Type B pancreatic cell (in vitro differentiated cells): ENCODE measurements at places on chromosomes 1 and 21. TPM values are rescaled to one million over a fixed set of nuclear protein-coding genes. Genes with fewer than 3 reads are reported as not detected.
A peak's percentile ranks its signal among the peaks of the same experiment; 100 is the strongest.

DNA sequence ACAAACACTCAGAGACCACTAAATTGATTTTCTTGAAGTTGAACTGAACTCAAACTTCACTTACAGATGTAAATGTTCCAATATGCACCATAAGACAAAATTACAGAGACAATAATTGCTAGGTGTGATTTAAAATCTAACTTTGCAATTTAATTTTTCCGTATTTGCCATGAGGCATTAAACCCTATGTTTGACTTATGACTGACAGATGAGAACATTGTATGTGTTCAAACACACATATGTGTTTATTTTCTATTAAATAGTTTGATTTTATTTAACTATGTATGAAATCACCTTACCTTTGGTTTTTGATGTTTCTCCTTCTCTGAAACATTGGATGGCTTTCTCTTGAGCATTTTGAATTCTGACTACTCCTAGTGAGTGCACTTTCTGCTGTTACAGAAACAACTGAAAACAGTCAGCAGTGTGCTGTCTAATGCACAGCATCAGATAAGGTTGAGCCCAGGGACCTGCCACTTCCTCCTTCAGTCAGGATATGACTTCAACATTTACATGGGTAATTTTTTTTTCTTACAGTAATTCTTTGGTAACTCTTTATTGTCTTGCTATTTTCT, at the start of gene SAMSN1:
Gene SAMSN1 (minus strand): TSS at position 410 of the 575 bp plus-strand sequence. CDS start 54 bp downstream, at position 356.
- H3K36me3 ChIP-seq: no peaks in the 10 kb centered on the region
- H3K4me3 ChIP-seq: no peak within 1 kb of the TSS
- no peaks in the 10 kb centered on the region for H3K27me3 ChIP-seq

- no peaks in the 10 kb centered on the region for H3K27me3 ChIP-seq
- peak overlapping the region; percentile 96 for H3K4me3 ChIP-seq
- peaks cover 52% of the 10 kb centered on the region for H3K4me1 ChIP-seq
- H3K36me3 ChIP-seq: peaks cover 48% of the 10 kb centered on the region
These were observed 6.7 kb downstream of the LMO4 start for GRCh38 chr1:87335175-87335884.

DNA sequence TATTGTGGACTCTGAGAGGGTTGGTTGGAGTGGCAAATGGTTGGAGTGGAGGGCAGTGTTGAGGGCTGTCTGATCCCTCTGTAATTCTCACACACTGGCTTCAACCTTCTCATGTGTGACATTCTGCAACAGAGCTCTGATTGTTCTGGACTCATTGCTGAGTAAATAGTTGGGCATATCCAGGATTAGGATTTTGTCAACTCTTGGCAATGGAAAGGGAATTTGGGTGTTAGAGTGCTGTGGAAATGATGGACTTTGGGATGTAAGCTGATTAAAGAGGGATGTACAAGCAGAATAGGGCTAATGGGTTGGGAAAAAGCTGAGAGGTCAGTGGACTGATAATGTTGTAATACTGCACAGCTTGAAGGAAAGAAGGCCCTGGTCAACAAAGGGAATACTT, 16.5 kb downstream of the TLCD4 start:
- H3K36me3 ChIP-seq: no peaks in the 10 kb centered on the region
- H3K27me3 ChIP-seq: no peaks in the 10 kb centered on the region
- no peak for DNase-seq
- H3K4me3 ChIP-seq: no peak overlapping the region
- H3K4me1 ChIP-seq: no peaks in the 10 kb centered on the region
- H3K27ac ChIP-seq: no peak overlapping the region

Gene RABIF
- 7.0 and 10.0 TPM in 2 replicates for total RNA-seq

GRCh38 chr1:164587617-164588501, 28.9 kb downstream of the PBX1 start:
- H3K27ac ChIP-seq: peak overlapping the region; percentile 86
- peaks cover 87% of the 10 kb centered on the region for H3K4me1 ChIP-seq
- DNase-seq: no peak

Gene RAB7B
- 0.26 and 0.82 TPM in 2 replicates for total RNA-seq

- H3K27ac ChIP-seq: peak overlapping the region; percentile 35
- DNase-seq: no peak
- H3K36me3 ChIP-seq: no peaks in the 10 kb centered on the region
- peaks cover 24% of the 10 kb centered on the region for H3K27me3 ChIP-seq
- no peak overlapping the region for H3K4me3 ChIP-seq
- H3K4me1 ChIP-seq: peaks cover 5% of the 10 kb centered on the region
These were observed 8.5 kb upstream of the ARF1 start for GRCh38 chr1:228073857-228074545.

Gene UBL4B
- total RNA-seq: 1.0 TPM in 1 of 2 replicates, not detected in the other

DNA sequence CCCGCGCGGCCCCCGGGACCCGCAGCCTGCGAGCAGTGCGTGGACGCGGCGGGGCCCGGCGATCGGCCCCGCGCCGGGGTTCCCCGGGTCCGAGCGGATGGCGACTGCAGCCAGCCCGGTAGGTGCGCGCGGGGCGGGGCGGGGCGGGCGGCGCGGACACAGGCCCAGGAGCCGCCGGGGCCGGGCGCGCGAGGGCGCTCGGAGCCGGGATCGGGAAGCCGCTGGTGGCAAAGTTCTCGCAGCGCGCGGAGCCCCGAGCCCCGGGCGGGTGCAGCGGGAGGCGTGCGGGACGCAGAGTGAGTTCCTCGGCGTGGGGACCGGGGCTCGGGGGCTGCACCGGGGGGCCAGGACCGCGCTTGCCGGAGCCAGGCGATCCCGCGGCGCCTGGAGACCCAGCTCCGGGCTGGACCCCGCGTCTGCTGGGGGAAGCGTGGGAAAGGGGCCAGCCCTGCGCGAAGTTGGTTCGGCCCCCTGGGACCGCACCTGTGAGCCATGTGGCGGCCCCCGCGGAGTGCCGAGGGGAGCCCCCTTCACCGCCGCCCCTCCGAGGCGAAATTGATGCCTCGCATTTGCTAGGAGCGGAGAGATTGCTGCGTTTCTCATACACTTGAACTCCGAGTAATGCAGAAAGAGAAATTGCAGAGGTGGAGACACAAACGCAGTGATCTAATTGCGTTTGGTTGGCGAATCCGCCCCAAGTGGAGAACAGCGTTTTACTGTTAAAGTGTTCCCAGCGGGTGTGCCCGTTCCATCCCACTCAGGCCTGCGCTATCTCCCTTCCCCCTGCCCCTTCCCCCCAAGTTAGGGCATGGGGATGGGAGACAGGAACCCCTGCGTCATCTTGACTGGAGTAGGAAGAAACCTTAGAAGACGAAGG, 228.9 kb upstream of the TMEM51 start:
- no peak for DNase-seq
- H3K4me3 ChIP-seq: peak overlapping the region; percentile 95
- H3K27ac ChIP-seq: peak overlapping the region; percentile 63
- H3K4me1 ChIP-seq: peaks cover 48% of the 10 kb centered on the region

Gene NECTIN4
- total RNA-seq: 57.7 and 193 TPM in 2 replicates

GRCh38 chr1:180762796-180763195, 131.0 kb downstream of the XPR1 start:
- H3K4me1 ChIP-seq: no peaks in the 10 kb centered on the region
- no peaks in the 10 kb centered on the region for H3K27me3 ChIP-seq
- no peak overlapping the region for H3K4me3 ChIP-seq
- DNase-seq: no peak

- H3K36me3 ChIP-seq: no peaks in the 10 kb centered on the region
- H3K4me1 ChIP-seq: no peaks in the 10 kb centered on the region
- no peak overlapping the region for H3K4me3 ChIP-seq
- no peak for DNase-seq
- no peaks in the 10 kb centered on the region for H3K27me3 ChIP-seq
These were observed 150.9 kb downstream of the CYYR1 start for GRCh38 chr21:26422138-26422537.

DNA sequence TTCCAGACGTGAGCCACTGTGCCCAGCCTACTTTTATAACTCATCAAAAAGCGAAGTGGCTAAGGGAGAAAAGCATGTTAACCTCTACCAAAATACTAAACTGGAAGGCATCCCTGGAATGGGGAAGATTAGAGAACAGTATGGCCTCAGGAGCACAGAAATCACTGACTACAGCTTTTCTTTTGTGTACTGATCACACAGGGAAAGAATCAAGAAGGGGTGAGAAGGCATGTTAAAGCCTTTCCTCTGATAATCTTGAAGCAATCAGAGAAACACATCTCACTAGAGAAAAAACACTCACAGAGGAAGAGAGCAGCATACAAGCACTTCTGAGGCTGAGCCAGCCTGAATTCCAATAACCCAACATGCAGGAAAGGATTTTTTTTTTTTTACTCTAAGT, 10.7 kb downstream of the PCAT6 start:
- H3K27ac ChIP-seq: peak overlapping the region; percentile 96
- no peak for DNase-seq
- H3K4me1 ChIP-seq: peaks cover 13% of the 10 kb centered on the region
- peak overlapping the region; percentile 66 for H3K4me3 ChIP-seq
- no peaks in the 10 kb centered on the region for H3K36me3 ChIP-seq
- no peaks in the 10 kb centered on the region for H3K27me3 ChIP-seq

Gene TRNP1
- 39.2 and 52.3 TPM in 2 replicates for total RNA-seq

Gene CLCA2
- total RNA-seq: 0.60 and 3.8 TPM in 2 replicates

DNA sequence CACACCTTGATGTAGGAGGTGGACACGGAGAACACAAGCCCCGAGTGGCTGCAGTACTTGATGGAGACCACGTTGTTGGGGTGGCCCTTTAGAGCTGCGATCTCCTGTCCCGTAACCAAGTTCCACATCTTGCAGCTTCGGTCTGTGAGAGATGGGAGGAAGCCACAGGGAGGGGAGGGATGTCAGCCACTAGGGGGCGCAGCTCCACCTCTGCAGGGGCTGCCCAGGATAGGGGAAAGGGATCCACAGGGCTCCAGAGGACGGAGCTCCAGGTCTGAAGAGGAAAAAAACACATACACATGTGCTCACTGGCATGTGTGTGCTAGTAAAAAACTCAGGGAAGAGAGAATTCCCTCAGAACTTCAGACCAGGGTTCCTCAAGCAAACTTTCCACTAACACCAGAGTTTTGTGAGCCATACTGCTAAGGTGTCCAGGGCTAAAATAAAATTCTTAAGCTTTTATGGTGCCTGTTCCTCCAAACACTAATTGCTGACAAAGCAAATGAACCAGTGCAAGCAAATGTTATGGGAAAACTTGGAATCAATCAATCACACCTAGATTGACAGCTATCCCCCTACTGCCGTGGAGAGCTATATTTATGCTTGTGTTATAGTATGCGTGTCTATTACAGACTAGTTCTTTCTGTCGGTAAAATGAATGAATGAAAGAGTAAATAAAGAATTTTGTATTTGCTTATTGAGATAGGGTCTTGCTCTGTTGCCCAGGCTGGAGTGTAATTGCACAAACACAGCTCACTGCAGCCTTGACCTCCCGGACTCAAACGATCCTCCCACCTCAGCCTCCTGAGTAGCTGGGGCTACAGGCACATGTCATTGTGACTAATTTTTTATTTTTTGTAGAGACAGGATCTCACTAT, 43.7 kb downstream of the KIF21B start:
- H3K4me1 ChIP-seq: no peaks in the 10 kb centered on the region
- H3K36me3 ChIP-seq: peaks cover 5% of the 10 kb centered on the region
- H3K27ac ChIP-seq: peak overlapping the region; percentile 8
- H3K4me3 ChIP-seq: no peak overlapping the region
- DNase-seq: no peak

- H3K36me3 ChIP-seq: no peaks in the 10 kb centered on the region
- no peaks in the 10 kb centered on the region for H3K27me3 ChIP-seq
- H3K27ac ChIP-seq: peak overlapping the region; percentile 100
- peak; percentile 87 for DNase-seq
These were observed 105.9 kb upstream of the HNRNPU start for GRCh38 chr1:244970236-244970743.

GRCh38 chr1:115829023-115829674, 11.8 kb downstream of the NHLH2 start:
- H3K27ac ChIP-seq: peak overlapping the region; percentile 65
- peaks cover 77% of the 10 kb centered on the region for H3K27me3 ChIP-seq
- no peaks in the 10 kb centered on the region for H3K36me3 ChIP-seq
- H3K4me3 ChIP-seq: peak overlapping the region; percentile 87

- peak within 1 kb of the TSS; percentile 83 for H3K27ac ChIP-seq
- H3K36me3 ChIP-seq: peaks cover 4% of the 10 kb centered on the region
- peak within 1 kb of the TSS; percentile 94 for H3K4me3 ChIP-seq
These were observed at the start of gene EDARADD for GRCh38 chr1:236393681-236394481. Gene EDARADD (plus strand): TSS chr1:236394286. CDS start chr1:236394445, 159 bp downstream.

DNA sequence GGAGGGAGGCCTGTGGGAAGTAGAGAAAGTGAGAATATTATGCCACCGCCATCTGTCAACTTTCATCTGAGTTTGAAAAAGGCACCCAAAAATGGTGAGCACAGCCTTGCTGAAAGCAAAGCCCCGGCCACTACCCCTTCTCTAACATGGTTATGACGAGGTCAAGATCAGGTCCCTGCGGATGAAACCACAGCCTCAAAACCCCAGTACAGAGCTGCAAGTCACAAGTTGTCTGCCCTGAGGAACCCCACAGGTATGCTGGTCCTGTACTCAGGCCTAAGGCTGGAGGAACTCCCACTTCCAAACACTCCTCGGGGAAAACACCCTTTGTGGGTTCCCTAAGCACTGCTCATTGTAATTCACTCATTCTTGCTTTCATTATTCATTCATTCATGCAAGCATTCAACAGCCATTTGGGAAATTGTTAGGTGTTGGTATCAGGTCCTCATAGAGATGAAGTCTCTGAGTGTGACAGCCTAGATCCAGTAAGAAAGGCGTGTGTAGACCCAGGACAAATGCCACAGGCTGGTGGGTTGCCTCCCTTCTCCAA, 216.6 kb upstream of the EDN2 start:
- H3K4me1 ChIP-seq: peaks cover 4% of the 10 kb centered on the region
- H3K27me3 ChIP-seq: peaks cover 2% of the 10 kb centered on the region
- H3K4me3 ChIP-seq: no peak overlapping the region
- H3K36me3 ChIP-seq: no peaks in the 10 kb centered on the region
- no peak overlapping the region for H3K27ac ChIP-seq

Gene GREM2
- 1.0 and 4.2 TPM in 2 replicates for total RNA-seq

Gene PODN
- total RNA-seq: 2.8 and 3.2 TPM in 2 replicates

Gene B3GALT5
- 14.2 and 27.5 TPM in 2 replicates for total RNA-seq

Gene TRIM58
- total RNA-seq: 0.17 and 0.81 TPM in 2 replicates

DNA sequence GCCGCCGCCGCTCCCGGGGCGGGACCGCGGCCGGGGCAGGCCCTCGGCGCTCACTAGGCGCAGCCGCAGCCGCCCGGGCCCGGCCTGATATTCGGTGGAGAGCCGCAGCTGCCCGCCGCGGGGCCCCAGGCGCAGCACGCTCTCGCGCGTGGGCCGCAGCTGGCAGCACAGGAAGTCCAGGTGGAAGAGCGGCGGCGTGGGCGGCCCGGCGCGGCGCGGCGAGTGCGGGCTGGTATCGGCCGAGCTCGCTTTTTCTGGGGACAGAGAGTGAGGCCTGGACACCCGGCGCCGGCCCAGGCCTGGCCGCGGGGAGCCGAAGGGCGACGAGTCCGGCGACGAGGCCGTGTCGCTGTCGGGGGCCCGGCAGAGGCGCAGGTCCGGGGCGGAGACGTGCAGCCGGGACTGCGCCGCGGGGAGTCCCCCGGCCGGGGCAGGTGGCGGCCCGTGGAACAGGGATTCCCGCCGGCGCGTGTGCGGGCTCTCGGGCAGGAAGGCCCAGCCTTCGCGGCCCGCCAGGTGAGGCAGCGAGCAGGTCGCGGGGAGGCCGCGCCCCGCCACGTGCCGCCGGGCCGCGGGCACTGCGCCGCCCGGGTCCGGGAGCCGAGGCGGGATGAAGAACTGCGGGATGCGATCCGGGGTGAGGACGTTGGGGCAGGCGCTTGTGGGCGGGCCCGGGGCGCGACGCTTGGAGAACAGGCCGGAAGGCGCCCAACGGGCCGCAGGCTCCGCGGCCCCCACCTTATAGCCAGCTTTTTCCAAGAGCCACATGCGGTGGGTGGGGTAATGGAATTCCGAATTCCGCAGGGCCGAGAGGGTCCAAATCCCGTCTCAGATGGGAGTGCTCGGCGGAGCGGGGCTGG, 1.2 kb downstream of the C2CD4D start:
- H3K4me3 ChIP-seq: peak overlapping the region; percentile 88
- peaks cover 66% of the 10 kb centered on the region for H3K27me3 ChIP-seq
- H3K27ac ChIP-seq: no peak overlapping the region

- no peak overlapping the region for H3K4me3 ChIP-seq
- no peak for DNase-seq
- H3K27me3 ChIP-seq: peaks cover 10% of the 10 kb centered on the region
- H3K4me1 ChIP-seq: peaks cover 3% of the 10 kb centered on the region
These were observed 29.8 kb downstream of the RASSF5 start for GRCh38 chr1:206537141-206537540.

Gene PTCH2
- 1.6 and 3.4 TPM in 2 replicates for total RNA-seq
